Astrocyte (in vitro differentiated cells and primary cell): ENCODE measurements at places on chromosomes 1 and 21.

GRCh38 chr1:185804608-185805007, 70.4 kb downstream of the HMCN1 start:
- DNase-seq, result no peak

DNA sequence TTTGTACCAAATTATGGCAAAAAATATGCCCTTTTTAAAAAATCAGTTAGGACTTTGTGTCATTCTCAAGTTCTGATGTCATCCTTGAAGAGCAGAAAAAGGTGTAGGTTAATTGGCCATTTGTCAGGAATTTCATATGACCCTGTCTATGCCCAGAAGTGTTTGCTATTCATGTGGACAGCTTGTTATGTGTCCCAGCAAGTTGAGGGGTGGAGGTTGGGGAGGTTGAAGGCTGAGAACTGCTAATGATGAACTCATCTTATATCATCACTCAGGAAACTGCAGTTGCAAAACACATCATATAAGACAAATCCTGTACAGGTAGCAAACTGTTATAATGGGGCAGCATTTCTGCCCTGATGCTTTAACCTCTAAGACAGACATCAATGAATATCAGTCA, 106.5 kb downstream of the PHTF1 start:
- no peak for DNase-seq

DNA sequence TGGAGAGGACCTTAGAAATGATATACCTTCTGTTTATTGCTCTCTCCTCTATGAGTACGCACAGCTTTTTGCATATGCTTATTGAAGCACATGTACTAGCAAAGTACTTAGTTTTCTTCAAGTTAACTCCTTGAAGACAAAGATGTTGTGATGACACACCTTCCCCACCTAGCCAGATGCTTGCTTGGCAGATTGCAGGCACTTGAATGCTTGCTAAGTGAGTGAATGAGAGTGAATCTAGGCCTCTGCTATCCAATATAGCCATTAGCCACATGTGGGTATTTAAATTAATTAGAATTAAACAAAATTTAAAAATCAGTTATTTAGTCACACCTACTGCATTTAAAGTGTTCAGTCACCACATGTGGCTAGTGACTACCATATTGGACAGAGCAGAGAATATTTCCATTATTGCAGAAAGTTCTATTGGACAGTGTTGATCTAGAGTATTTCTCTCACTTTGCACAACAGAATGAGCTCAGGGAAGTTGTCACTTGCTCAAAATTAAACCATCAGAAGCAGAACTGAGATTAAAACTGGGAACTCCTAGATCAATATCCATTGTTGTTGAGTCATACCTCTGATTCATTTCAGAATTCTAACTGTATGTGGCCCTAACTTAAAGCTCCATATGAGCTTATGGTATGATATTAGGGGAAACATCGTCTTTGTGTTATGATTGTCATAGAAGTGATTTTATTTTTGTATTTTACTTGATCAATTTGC, 8.6 kb upstream of the EEIG2 start:
- DNase-seq, result no peak

- DNase-seq, result no peak
Observed at GRCh38 chr1:210940081-210940617, 193.8 kb downstream of the KCNH1 start.

DNA sequence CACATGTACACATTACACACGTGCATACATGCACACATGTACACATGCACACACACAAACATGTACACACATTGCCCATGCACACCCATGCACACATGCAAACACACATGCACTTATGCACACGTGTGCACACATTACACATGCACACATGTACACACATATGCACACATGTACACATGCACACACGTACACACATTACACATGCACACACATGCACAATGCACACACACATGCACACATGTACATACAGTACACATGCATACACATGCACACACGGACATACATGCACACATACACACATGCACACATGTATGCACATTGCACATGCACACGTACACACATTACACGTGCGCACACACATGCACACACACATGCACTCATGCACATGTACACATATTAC, 95.3 kb upstream of the TTC34 start:
- DNase-seq, result no peak

DNA sequence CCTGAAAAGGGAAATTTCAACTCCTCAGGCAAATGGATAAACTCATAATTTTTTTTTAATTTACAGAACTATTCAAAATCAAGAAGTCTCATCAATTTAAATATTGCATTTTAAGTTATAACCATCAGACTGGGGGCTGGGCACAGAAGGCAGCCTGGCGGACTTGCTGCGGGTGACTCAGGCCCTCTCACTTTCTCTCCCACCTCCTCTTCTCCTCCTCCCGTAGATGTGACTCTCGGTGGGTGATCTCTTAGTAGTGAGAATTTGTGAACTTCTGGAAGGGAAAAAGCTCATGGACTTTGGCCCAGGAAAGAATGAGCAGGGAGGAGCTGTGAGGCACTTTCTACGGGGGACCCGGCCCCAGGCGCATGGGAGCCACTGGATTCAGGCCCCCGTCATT, 32.9 kb downstream of the CLIC6 start:
- no peak for DNase-seq

- no peak for DNase-seq
Observed at GRCh38 chr1:245583575-245584330, 429.0 kb downstream of the KIF26B start.

GRCh38 chr1:20981915-20982314, 194.8 kb downstream of the EIF4G3 start:
- peak; percentile 20 for DNase-seq

DNA sequence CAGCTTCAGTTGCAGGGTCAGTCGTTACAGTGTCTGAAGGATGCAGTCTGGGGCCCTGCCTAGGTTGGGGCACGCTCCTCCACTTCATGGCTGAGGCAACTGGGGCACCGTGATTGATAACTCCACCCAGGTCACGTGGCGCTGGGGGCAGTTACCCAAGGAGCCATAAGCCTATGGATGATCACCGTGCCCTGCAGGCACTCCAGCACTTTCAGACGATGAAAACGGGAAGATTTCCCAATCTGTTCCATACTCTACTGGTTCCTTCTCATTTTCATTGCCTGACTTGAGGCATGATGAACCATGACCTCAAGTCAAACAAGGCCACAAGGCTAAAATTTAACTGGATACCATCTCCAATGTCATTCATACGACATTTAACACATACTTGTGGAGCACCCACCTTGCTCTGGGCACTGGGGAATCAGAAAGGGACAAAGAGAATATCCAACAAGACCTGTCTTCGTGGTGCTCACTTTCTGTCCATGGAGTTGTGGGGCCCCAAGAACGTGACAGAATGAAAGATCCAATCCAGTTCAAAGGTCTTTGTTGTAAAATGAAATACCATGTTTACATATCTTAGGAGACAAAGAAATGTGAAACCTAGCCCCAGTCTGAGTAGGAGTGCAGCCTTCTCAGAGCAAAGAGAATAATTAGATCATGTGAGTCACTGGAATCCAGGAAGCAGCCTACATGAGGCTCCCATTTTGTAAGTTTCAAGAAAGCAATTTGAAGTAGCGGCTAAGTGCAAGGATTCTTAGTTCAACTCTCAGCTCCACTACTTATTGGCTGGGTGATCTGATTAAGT, 39.4 kb upstream of the SPOCD1 start:
- peak; percentile 51 for DNase-seq

- DNase-seq, result peak; percentile 26
Observed at GRCh38 chr1:18820791-18821641, 38.4 kb downstream of the TAS1R2 start.

- DNase-seq, result no peak
Observed at GRCh38 chr1:79660129-79660528, 653.6 kb upstream of the ADGRL4 start.

GRCh38 chr1:98399218-98399617, 262.3 kb upstream of the SNX7 start:
- peak; percentile 49 for DNase-seq

DNA sequence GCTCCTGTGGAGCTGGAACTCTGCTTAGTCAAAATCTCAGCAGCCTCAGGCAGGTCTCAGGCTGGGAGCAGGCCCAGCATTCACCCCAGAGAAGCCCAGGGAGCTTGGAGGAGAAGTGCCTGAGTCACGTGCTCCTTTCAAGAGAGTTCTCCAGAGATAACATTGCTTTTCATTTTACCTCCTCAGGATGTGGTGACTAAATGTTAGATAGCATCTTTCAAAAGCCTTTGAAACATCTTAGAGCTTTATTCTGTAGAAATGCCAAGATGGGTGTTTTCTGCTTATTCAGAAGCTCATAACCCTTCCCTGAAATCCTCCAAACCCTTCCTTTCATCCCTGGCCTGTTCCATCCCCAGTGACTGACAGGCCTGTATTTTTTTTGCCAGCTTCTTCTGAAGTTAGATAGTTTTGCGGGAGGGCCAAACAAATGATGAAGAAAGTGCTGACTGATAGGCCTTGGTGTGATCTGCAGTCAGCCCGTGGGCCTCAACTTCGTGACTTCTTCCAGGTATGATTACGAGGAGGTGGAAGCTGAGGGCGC, 58.0 kb downstream of the PGM1 start:
- DNase-seq, result peak; percentile 66

GRCh38 chr1:178603926-178604325, 91.0 kb downstream of the TEX35 start:
- no peak for DNase-seq
